Frontal cortex (tissue), 4 donors: ENCODE measurements at places on chromosomes 1 and 21.

DNA sequence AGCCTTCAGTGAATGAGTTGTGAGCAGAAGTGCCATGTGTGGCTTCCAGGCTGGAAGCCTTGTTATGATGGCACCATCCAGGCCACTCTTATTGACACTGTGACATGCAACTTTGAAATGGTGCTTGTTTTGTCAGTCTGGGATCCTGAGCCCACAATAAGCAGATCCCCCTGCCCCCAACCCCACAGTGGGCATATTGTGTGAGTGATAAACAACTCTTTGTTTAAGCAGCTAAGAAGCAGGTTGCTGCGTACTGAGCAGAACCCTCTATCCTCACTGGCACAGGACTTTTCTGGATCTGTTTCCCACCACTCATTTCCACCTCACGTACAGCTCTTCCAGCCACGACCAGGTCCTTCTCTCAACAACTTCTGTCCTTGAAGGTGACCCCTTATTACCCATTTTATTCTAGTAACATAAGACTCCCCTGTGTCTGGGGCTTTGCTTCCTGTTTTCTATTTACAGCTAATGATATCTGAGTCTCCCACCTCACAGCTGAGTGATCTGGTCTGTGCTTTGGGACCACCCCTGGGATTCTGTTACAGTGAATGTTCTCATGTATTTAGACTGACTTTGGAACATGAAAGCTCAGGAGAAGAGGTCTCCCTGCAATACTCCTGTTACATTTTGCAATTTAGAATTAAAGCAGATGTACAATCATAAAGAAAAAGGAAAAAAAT, 375.5 kb downstream of the PCP4 start:
- no peak for DNase-seq

- DNase-seq, result no peak
Observed at GRCh38 chr1:93638307-93638847, 43.3 kb downstream of the BCAR3 start.

DNA sequence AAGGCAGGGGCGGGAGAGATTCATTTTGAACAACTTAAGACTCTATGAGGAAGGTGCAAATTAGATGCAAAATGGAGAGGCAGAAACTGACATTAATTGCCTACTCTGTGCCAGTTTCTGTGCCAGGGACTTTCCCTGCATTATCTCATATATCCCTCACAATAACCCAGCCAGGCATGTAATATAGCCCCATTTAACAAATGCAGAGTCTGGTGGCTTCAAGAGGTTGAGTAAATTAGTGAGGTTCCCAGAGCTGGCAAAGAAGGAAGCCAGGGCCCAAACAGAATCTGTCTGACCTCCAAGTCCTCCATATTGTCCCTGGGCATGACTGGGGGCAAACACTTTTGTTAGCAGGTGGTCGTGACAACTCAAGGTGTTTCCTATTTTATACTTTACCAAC, 199.8 kb downstream of the ASTN1 start:
- DNase-seq, result no peak

GRCh38 chr1:233707880-233708815, 94.2 kb downstream of the KCNK1 start:
- DNase-seq, result no peak

DNA sequence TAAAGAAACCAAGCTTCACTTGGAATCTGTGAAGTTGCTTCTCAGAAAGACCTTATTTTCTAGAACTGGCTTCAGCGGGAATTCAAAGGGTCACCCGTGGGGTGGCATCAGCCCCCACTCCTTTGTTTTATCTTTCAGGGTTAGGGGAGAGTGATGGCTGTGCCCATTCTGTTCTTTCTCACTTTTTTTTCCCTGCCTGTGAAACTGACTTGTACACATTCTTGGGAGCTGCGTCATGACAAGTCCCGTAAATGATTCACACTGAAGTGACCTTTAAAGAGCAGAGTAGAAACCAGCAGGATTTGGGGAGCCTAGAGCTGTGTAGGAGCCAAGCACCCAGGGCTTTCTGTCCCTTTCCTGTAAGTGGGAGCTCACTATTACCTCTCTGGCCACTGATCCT, 43.8 kb downstream of the SLC44A3 start:
- no peak for DNase-seq

GRCh38 chr1:24702511-24703293, 42.5 kb upstream of the CLIC4 start:
- DNase-seq, result no peak

DNA sequence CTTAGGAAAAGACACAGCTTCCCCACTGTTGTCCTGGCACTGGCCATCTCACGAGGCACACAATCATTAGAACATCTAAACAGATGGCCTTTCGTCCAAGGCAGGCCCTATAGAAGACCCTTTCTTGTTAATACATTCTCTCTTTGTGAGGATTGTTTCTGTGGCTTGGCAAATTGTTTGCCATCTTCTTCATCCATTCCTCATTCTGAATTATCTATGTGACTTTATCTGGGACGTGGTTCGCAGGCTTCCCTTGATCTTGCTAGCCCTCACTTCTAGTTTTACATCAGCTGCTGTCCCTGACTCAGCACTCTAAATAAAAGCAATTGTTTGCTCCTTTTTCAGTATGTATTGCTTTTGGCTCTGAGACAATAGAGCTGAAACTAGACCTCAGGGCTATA, 101.1 kb upstream of the ZC3H11B start:
- DNase-seq, result no peak

DNA sequence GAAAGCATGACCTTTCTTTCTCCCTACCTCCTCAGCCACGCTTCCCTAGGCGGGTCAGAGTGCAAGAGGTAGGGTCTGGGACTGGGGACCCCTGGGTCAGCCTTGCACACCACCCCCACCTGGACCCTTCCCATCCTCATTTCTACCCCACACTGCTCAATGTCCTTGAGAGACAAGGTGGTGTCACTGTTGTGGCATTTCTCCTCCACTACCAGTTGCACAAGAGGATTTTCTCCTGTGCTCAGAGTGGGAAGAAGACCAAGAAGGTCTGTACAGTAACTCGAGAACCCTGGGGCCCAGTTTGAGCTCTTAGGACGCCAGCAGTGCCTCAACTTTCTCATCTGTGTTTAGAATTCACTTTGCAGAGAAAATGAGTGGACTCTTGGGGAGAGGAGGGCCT, 49.4 kb upstream of the CD34 start:
- DNase-seq, result no peak

DNA sequence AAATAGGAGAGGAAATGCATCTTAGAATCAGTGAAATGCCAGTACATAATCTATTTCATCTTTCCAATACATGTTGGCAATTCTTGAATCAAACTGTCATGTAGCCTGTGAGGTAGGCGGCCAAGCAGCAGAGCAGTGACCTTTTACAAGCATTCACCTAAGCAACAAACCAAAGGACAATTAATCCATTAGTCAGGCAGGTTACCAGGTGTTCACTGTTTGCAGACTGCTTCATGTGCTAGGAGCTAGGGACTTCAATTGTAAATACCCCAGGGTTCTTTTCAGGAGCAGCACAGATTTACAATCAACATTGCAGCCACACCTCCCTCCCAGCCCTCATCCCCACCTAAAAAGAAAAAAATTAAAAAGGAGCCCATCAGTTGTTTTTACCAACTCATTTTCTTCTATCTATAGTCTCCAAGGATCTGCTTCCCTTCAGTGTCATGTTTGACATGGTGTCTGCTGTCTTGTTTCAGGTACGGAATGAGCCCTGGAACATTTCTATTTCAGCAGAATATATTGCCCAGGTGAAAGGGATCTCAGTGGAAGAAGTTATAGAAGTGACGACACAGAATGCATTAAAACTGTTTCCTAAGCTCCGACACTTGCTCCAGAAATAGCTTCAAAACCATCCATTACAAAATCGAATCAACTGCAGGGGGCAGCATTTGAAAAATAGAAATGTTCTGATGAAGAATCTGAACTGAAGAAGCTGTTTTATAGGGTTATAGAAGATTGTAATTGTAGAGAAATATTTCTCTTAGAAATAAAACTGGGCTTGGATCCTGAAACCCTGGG, 23.0 kb downstream of the TATDN3 start:
- DNase-seq, result no peak

- DNase-seq, result no peak
Observed at GRCh38 chr1:46218443-46218842, 15.3 kb downstream of the LURAP1 start.

GRCh38 chr1:198030682-198031081, 113.5 kb downstream of the LHX9 start:
- no peak for DNase-seq

DNA sequence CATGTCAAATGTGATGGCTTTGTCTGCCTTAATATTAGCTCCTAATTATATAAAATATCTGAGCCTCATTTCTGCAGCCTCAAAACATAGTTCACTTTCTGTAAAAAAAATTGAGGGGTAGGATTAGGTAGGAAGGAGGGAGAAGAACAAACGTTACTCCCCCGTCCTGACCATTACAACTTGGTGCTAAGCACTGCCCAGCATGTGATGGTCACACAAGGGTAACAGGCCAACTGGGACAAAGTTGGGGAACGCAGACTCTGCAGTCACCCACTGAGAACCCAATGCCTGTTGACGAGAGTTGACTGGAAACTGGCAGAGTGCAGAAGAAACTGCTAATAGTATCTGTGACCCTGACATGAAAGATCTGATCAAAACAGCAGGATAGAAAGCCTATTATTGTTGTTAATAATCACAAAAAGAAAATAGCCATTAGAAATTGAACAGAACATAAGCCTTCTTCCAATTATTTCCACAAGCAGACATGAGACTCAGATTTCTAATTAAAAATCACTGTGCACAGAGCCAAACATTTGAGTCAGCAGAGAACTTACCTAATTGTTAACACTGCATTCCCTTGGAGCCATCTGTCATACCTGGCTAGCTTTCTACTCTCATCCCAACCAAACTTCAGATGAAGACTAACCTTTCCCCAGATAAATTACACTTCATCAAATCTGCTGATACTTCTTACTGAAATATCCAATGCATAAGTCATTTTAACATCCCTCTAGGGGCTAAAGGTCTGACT, 5.5 kb downstream of the SORT1 start:
- DNase-seq, result no peak
